ENCODE measurements at places on chromosomes 2 and 18.

DNA sequence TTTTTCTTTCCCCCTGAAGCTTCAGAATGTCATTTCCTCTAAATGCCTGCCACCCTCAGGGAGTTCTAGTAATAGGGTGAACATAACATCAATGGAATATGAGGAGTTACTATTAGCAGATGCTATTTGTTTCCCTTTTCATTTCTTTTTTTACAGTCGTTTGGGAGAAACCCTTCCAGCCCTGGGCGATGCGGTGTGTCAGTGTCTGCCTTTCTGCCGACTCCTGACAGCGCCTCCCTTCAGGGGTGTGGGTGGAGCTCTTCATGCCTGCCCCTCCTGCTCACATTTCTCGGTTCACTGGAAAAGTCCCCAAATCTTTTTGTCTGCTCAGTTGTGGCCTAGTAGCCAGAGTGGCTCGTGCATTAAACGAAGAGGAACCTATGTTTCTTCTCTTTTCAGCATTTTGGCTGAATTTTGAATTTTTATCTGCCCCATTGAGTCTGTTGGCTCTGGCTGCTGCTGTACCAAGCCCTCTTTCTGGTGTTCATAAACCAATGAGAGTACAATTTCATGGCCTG, 72.3 kb downstream of the FMNL2 start:
- no peak for DNase-seq

DNA sequence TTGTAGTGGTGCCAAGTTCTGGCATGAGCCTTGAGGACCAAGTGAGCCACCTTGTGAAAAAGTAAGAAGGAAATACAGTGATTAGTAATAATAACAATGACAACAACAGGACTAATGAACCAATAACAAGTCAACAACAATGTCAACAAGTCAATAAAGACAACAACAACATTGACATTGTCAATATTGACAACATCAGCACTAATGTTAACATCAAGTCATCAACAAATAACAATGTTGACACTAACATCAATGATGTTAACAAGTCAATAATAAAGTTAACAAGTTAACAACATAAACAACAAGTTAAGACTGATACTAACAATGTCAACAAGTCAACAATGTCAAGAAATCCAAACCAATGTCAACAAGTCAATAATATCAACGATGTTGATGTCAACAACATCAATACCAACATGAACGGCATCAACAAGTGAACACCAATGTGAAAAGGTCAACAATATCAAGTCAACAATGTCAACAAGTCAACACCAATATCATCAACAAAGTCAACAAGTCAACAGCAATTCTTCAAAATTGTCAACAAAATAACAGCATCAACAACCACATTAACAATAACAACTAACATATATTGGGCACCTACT, 24.0 kb downstream of the LCT start:
- DNase-seq, result no peak

- no peak for DNase-seq
Measured at GRCh38 chr2:20540587-20541293, 93.9 kb downstream of the RHOB start.

DNA sequence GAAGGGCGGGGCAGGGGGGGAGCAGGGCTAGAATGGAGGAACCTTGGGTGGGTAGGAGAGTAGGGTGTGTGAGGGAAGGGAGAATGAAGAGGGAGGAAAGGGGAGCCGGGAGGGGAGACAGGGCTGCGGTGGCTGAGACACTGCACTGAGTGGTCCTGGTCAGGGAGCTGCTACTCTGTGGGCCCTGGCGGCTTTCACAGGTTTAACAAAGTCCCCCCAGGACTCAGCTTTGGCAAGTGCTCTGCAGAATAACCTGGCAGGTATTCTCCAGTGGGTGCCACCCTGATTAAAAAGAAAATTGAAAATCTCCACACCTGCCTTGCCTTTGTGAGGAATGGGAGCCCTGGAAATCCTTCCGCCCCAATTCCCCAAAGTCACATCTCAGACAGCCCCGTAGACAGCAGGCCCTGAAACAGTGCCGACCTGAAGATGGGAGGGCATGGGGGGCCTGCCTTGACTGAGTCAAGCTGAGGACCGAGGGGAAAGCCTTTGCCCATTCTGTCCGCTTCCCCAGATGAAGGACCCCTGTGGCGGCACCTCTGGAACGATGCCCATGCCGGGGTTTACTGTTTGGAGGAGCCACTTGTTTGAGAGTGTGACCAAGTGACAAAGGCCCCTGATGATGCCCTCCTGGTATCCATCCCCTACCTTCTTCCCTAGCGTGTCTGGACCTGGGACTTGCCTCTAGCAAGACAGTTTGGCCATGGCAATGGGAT, 43.6 kb upstream of the OTOS start:
- DNase-seq, result no peak

DNA sequence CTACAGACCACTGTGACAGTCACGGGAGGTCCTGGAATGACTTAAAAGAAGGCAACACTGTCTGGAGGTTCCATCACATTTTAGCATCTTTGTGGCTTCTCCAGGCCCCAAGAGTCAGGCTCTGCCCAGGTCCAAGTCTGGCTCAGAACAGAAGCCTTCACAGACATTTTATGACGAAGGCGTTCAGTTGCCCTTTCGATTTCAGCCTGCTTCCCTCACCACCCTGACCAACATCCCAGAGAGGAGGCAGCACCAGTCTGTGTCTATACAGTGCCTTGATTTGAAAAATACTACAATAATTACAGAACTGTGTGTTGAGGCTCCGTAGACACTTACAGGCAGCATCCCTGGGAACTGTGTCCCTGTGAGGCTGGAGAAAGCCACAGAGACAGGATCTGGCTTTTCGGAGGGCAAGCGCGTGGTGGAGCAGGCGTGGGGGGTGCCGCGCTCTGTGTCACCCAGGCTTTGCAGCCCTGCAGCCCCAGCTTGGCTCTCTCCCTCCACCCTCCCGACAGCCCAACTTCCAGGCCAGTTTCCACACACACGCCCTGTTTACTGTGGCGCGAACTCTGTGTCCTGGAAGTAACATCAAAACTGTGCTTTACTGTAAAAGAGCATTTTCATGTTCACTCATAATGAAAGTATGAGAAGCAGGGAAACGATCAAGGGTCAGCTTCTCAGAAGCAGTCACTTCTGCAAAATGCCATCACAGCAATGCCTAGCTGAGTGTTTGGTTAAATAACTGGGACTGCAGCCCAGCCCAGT, 153.5 kb upstream of the ALKAL2 start:
- no peak for DNase-seq

GRCh38 chr18:63951302-63951705, 2.2 kb downstream of the HMSD start:
- no peak for DNase-seq

GRCh38 chr2:121375621-121376159, 90.7 kb upstream of the TFCP2L1 start:
- no peak for DNase-seq

DNA sequence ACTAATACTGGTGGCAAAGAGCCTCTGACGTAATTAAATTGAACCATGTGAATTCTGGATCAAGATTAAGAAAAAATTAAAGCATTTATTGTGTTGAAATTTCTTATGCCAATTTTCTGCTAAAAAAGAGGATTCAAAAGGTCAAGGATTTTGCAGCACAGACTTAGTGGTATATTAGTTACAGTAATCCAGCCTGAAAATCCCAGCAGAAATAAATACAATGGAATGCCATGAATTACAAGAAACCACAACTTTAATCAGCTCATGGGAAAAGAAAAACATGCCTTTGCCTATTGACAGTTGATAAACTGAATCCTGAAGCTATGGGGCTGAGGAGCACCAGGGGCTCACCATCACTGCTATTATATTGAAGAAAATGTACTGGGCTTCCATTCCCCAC, 114.8 kb upstream of the SATB2 start:
- DNase-seq, result no peak

DNA sequence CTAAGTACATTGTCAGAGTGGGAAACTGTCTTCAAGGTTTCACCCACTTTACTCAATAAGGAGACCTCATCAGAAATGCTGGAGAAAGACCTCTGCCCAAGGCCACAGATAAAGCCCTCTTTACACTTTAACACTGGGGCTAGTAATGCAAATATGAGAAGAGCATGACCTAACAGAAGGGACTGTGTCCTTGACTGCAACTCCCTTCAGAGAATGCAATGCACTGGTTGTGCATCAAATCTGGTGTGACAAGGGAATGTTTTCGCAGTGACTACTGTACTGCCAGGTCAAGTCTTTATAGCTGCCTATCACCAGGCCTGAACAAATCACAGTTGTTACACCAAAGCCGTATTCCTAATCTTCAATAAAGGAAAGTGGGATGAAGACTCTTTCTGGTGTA, 28.6 kb downstream of the CDH19 start:
- DNase-seq, result no peak

GRCh38 chr2:229350883-229351282, 79.8 kb upstream of the PID1 start:
- no peak for DNase-seq

DNA sequence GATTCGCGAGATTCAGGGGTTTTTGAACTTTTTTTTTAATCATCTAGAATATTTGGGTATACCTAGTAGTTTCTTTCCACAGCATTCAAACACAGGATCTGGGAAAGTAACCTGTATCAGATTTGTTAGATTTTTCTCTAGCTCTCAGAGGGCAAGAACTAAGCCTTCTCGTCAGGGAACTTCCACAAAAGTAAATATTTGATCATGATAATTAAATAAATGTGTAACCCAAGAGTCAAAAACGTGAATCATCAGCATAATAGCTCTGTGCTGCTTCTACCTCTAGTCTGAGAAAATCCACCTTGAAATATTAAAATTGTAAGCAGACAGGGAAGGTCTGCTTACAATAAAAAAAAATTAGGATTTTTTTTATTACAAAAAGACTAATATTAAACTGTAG, 225.7 kb upstream of the SPOPL start:
- DNase-seq, result no peak

DNA sequence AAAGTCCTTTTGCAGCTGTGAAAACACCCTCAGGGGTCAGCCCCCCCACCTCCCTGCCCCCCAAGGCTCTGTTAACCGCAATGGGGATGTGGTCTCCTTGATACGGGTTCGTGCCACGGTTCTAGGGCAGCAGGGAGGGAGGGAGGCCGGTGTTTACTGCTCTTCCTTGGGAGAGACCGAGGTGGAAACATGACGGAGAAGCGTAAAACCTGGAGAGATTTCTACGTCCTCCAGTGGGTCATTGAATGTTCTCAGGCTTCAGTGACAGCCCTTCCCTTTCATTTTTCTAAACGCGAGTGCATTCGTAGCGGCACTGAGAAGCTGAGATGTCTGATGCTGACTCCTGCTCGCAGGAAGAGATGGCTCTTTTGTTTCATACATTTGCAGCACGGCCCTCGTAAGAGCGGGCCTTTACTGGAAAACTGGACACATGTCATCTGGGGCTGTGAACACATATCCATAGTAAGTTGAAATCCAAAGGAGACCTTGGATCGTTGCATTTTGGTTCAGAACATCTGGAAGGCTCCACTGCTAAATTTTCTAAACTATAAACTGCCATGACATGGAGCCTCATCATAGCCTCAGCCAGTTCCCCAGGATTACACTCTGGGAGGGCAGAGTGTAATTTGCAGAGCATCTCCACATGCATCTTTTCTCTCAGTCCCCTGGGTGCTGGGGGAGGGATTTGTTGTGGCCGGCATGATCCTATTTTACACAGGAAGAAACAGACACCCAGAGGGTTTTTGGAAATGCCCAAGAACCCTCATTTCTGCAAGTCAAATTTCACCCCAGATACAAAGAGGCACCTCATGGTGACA, 40.6 kb upstream of the HDAC4 start:
- no peak for DNase-seq

Measured in GDM1 (cell line).